ENCODE measurements at places on chromosomes 12 and 14. TPM values are rescaled to one million over a fixed set of nuclear protein-coding genes. Genes with fewer than 3 reads are reported as not detected.

GPR137C gene
- polyA plus RNA-seq: not detected

KRT82 gene
- polyA plus RNA-seq: not detected

OR6C70 gene
- not detected for polyA plus RNA-seq

SPX gene
- 0.58 TPM for polyA plus RNA-seq

CEBPE gene
- polyA plus RNA-seq: 0.81 TPM

CLEC14A gene
- polyA plus RNA-seq: 47.7 TPM

NPAS3 gene
- 0.81 TPM for polyA plus RNA-seq

- no peak for DNase-seq
- H3K4me3 ChIP-seq: no peak overlapping the region
- no peaks in the 10 kb centered on the region for H3K27me3 ChIP-seq
- no peak overlapping the region for H3K27ac ChIP-seq
- peaks cover 3% of the 10 kb centered on the region for H3K4me1 ChIP-seq
Measured at GRCh38 chr14:102663440-102663839, 71.0 kb downstream of the RCOR1 start.

DNA sequence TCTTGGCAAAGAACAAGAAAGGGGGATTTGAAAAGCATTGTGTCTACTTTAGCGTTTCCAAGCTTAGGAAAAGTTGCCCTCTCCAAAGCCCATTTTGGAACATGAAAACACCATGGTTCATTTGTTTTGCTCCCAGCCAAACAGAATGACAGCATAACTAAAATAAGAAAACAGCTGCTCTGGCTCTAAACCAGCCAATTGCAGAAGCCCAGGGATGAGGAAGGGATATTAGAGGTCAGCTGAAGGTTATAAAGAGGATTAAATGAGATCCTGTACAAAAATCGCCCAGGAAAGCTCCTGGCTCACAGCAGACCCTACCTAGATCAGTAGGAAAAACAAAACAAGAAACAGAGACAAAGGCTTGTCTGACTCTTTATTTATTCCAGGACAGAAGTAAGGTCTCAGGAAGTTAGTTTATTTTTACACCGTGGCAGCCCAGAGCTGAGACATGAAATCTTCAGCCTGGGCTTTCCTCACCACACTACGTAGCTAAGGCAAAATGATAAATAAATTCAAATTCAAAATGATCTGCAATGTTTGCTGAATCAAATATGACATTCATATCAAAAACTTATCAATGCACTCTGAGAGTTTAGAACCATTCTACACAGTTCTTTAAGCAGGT, 25.9 kb downstream of the SPX start:
- H3K4me1 ChIP-seq: no peaks in the 10 kb centered on the region
- H3K27me3 ChIP-seq: no peaks in the 10 kb centered on the region
- DNase-seq: no peak
- no peaks in the 10 kb centered on the region for H3K36me3 ChIP-seq

- peak overlapping the region; percentile 63 for H3K4me3 ChIP-seq
- H3K36me3 ChIP-seq: no peaks in the 10 kb centered on the region
- H3K27me3 ChIP-seq: no peaks in the 10 kb centered on the region
- DNase-seq: no peak
Measured at GRCh38 chr12:49706351-49707127, 666 bp downstream of the FMNL3 start.

DNA sequence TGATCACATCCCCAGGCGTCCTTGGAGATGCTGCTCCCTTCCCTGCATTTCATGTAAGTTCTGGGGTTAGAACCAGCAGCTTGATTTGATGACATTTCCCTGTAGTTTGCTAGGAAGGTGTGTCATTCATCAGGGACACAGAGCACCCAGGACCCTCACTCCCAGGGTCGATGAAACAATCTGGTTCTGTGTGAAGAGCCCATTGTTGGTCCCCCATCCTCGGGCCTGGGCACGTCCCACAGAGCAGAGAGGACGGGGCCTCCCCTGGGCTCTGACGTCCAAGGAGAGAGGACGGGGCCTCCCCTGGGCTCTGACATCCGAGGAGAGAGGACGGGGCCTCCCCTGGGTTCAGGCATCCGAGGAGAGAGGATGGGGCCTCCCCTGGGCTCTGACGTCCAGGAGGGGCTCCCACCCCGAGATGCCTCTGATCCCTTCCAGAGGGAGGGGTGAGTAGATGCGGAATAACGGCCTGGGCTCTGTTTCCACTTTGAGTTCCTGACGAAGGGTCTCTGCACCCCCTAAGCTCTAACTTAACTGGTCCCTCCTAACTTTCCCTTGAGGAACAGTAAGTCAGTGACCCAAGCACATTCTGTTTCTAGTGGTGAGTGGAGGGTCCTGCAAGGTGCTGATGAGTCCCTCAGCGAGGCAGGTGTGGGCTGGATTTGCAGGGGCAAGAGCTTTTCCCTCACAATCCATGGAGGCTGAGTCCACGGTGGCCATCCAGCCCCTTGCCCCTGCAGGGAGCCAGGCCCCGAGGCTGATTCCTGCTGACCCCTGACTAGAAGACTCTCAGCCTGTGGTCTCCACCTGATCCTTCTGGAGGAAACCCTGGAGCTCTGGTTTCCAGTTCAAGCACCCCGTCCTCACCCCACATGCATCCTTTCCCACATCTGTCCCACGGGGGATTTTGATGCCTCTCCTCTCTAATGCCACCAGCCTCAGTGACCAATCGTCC, 35.5 kb upstream of the SFSWAP start:
- no peaks in the 10 kb centered on the region for H3K36me3 ChIP-seq
- no peaks in the 10 kb centered on the region for H3K27me3 ChIP-seq
- DNase-seq: no peak
- no peaks in the 10 kb centered on the region for H3K4me1 ChIP-seq
- H3K4me3 ChIP-seq: no peak overlapping the region

DNA sequence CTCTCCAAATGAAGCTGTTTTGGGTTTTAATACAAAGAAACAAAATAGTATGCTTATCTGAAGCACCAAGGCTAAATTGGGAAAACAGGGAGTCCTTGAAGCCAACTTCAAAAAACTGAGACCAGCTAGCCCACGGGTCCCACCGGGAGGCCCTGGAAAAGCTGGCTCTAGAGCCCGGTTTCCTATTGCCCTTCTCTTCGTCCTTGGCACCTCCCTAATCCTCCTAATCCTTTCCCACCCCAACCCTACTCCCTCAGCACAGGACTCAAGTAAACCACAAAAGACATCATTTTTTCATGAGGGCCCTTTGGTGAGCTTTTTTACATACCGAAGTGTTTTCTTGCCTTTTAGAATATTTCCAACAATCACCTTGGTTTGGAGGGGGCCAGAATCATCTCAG, 11.3 kb downstream of the LRRC74A start:
- no peak for DNase-seq
- H3K27ac ChIP-seq: no peak overlapping the region
- H3K36me3 ChIP-seq: no peaks in the 10 kb centered on the region
- no peaks in the 10 kb centered on the region for H3K27me3 ChIP-seq

GRCh38 chr12:3658327-3659163, 94.4 kb downstream of the CRACR2A start:
- H3K36me3 ChIP-seq: no peaks in the 10 kb centered on the region
- no peak overlapping the region for H3K4me3 ChIP-seq
- H3K4me1 ChIP-seq: no peaks in the 10 kb centered on the region
- peaks cover 2% of the 10 kb centered on the region for H3K27me3 ChIP-seq
- DNase-seq: peak; percentile 19

DNA sequence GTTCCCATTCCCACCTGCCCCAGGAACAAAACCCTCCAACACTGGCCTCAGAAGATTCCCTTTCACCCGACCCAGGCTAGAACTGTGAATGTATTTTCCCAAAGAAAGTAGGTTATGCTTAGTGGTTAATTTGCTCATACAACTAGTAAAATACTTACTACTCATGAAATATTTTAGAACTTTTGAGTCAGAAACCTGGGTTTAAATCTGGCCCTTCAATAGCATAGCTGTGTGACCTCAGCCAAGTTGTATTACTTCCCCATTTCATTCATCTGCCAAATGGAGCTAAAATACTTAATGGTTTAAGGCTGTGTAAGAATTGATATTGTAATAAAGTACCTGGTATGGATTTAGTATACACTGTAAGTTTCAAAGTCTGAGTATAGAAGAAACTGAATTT, 69.1 kb upstream of the DNM1L start:
- peaks cover 2% of the 10 kb centered on the region for H3K4me1 ChIP-seq
- no peak overlapping the region for H3K27ac ChIP-seq
- H3K36me3 ChIP-seq: no peaks in the 10 kb centered on the region
- no peak overlapping the region for H3K4me3 ChIP-seq
- DNase-seq: no peak

GRCh38 chr12:3098436-3098835, 21.3 kb downstream of the TSPAN9 start:
- H3K4me3 ChIP-seq: no peak overlapping the region
- H3K27ac ChIP-seq: no peak overlapping the region
- no peaks in the 10 kb centered on the region for H3K36me3 ChIP-seq

- H3K27me3 ChIP-seq: no peaks in the 10 kb centered on the region
- H3K4me3 ChIP-seq: no peak overlapping the region
- peak; percentile 53 for DNase-seq
- H3K4me1 ChIP-seq: peaks cover 5% of the 10 kb centered on the region
- H3K36me3 ChIP-seq: no peaks in the 10 kb centered on the region
- H3K27ac ChIP-seq: no peak overlapping the region
Measured at GRCh38 chr12:103680591-103681141, 93.6 kb downstream of the STAB2 start.

- H3K36me3 ChIP-seq: no peaks in the 10 kb centered on the region
- H3K4me3 ChIP-seq: no peak overlapping the region
- no peak for DNase-seq
- no peaks in the 10 kb centered on the region for H3K4me1 ChIP-seq
Measured at GRCh38 chr14:57962325-57963035, 96.6 kb upstream of the SLC35F4 start.

DNA sequence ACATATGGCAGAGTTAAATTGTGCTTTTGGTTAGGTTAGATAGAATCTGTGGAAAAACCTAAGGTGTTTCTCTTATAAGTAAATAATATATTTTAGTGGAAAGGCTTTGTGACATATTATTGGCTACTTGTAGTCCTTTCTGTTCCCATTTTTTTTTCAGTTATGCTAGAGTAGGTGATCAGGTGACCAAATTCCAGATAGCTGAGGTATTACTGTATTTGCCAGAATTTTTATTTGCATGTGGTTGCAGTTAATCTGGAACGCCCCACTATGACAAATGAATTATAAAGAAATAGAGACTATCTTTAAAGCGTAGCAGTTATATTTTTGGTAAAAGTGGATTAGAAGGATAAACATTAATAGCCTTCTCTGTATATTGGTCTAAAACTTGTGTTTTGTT, 52.0 kb downstream of the ARHGAP5 start:
- H3K27me3 ChIP-seq: no peaks in the 10 kb centered on the region
- H3K27ac ChIP-seq: no peak overlapping the region
- H3K4me1 ChIP-seq: no peaks in the 10 kb centered on the region
- H3K4me3 ChIP-seq: no peak overlapping the region

DNA sequence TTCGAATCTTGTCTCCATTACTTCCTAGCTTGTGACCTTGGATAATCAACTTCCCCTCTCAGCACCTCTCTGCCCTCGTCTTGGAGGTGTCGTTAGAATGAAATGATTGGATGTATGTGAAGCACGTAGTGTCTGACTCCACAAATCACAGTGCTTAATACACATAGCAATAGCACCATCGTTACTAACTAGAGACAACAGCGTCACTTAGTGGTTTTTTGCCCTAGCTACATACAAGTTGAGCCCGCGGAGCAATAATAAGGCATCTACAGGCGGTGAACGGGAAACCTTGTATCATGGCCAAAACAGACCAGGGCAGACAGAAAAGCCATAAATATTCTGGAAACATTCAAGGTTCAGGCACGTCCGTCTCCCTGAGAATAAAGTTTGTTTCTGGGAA, 154.9 kb downstream of the ASCL4 start:
- H3K36me3 ChIP-seq: no peaks in the 10 kb centered on the region
- no peak overlapping the region for H3K4me3 ChIP-seq
- H3K27me3 ChIP-seq: no peaks in the 10 kb centered on the region
- H3K4me1 ChIP-seq: no peaks in the 10 kb centered on the region
- no peak for DNase-seq

DNA sequence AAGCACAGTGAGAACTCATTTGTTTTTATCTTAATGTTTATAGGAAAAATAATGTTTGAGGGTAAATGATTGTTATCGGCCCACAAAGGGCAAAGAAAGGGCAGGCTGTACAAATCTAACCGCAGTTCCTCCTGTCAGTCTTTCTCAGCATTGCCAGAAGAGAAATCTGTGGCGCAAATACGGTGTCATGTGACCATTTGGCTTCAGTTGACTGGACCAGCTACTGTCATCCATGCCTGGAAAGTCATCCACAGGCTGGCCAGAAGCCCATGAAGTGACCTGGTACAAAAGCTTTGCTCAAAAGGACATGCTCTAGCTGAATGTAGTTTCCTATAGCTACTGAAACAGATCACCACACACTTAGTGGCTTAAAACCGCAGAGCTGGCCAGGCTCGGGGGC, 43.6 kb downstream of the HCAR2 start:
- no peak for DNase-seq
- no peaks in the 10 kb centered on the region for H3K4me1 ChIP-seq
- H3K27ac ChIP-seq: no peak overlapping the region

DNA sequence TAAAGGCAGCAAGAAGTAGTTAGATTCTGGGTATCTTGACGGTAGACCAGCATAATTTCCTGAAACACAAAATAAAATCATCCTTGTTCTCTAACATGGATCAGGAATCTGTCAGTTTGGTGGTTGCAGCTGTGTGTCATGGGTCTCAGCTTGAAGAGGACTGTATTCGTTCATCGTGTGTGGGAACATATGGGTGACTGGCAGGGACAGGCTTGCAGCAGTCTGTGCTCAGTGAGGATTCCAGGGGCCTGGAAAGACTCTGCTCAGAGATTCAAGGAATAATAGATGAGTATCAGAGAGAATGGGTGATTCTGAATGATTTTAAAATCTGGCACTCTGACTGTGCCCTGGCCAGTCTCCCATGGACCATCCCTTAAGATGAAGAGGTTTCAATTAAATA, 421.6 kb downstream of the APAF1 start:
- no peaks in the 10 kb centered on the region for H3K36me3 ChIP-seq
- H3K27ac ChIP-seq: no peak overlapping the region
- DNase-seq: no peak
- H3K4me3 ChIP-seq: no peak overlapping the region
- H3K4me1 ChIP-seq: no peaks in the 10 kb centered on the region

DNA sequence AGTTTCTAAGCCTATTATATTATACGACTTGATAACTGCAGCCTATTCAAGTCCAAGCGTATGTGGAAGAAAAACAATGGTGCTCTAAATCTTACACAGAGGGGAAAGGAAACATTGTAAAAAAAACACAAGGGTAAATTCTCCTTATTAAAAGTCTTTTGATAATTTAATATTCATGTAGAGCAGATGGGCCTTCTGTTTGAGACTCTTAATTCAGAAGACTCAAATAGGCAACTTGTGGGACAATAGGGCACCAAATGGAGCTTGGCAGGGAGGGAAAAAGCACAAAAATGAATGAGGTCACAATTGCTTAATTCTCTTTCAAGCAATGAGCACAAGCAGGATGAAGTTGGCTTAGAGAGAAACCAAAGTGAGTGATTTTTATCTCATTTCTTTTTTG, 159.4 kb downstream of the NELL2 start:
- no peaks in the 10 kb centered on the region for H3K36me3 ChIP-seq
- no peaks in the 10 kb centered on the region for H3K27me3 ChIP-seq
- H3K27ac ChIP-seq: no peak overlapping the region

GRCh38 chr14:23043754-23044153, 1.7 kb downstream of the PSMB11 start:
- H3K27me3 ChIP-seq: no peaks in the 10 kb centered on the region
- no peaks in the 10 kb centered on the region for H3K4me1 ChIP-seq
- DNase-seq: no peak
- H3K27ac ChIP-seq: no peak overlapping the region
- no peaks in the 10 kb centered on the region for H3K36me3 ChIP-seq

GRCh38 chr14:59268011-59268410, 79.5 kb downstream of the DAAM1 start:
- no peaks in the 10 kb centered on the region for H3K27me3 ChIP-seq
- peaks cover 17% of the 10 kb centered on the region for H3K36me3 ChIP-seq
- H3K4me3 ChIP-seq: no peak overlapping the region
- no peak overlapping the region for H3K27ac ChIP-seq
- DNase-seq: no peak
- no peaks in the 10 kb centered on the region for H3K4me1 ChIP-seq
